ENCODE measurements at places on chromosomes 7 and 10. TPM values are rescaled to one million over a fixed set of nuclear protein-coding genes. Genes with fewer than 3 reads are reported as not detected.

GRCh38 chr7:32051128-32051527 lies 19.1 kb downstream of the PDE1C start:
- no peak for DNase-seq

- DNase-seq, result no peak
These were observed 99.4 kb downstream of the PARD3 start for GRCh38 chr10:34715511-34716187.

GRCh38 chr10:114541081-114541796 lies 116.8 kb downstream of the ABLIM1 start:
- peak; percentile 93 for DNase-seq

DNA sequence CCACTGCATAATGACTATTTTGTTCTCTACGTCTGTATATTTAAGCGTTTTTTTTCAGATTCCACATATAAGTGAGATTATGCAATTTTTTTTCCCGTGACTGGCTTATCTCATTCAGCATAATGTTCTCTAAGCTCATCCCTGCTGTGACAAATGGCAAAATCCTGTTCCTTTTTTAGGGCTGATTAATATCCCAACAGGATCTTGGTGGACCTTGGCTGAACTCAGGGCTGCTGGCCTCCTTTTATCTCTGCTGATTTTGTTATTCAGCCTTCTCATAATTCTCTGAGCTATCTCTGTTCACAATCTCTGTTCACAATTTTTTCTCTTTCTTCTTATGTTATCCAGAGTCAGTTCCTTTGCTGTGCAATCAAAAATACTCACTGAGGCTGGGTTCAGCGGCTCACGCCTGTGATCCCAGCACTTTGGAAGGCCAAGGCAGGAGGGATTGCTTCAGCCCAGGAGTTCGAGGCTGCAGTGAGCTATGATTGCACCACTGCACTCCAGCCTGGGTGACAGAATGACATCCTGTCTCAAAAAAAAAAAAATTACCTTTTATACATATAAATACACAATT lies 1035.9 kb upstream of the AUTS2 start:
- DNase-seq, result no peak

DNA sequence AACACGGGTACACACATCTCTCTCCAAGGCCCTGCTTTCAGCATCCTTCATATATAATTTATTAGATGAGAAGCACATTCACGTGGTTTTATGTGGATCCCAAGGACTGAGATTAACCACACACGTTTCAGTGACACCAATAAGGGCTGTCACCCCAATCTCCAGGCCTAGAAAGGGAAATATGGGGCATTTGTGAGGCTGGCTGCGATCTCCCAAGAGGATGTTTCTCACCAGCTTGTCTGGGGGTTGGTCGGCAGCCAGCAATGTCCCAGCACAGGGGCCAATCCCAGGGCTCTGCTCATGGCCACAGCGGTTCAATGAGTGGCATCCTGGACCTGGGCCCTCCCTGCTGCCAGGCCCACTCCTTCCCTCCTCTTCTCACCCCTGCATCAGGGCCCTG lies 115.5 kb downstream of the ITIH5 start:
- no peak for DNase-seq

The LIPJ gene
- total RNA-seq, result 0.49 TPM

Measured in skin of body (tissue), 3 donors.